ENCODE measurements at places on chromosomes 2 and 18.

- DNase-seq: no peak
Measured at GRCh38 chr2:27408601-27409320, 630 bp downstream of the PPM1G start.

DNA sequence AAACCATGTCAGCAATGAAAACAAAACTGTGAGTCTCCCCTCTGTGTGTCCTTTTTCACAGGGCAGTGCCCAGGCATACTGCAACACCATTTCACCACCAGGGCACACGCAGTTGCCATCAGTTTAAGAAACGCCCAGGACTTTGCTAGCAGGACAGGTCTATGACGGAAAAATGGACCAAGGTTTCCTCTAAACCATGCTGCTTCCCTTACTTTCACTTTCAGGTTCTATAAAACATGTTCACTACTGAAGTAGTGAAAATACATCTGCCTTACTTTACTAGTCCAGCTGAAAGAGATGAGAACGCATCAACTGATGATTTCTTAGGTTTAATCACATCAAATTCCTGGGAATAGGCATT is 110.5 kb downstream of the TCF4 start:
- DNase-seq: no peak

- no peak for DNase-seq
Measured at GRCh38 chr2:20390524-20391123, 40.0 kb upstream of the PUM2 start.

GRCh38 chr2:227386630-227387029 is 1.1 kb downstream of the SCYGR1 start:
- DNase-seq: no peak

- no peak for DNase-seq
Measured at GRCh38 chr2:69335311-69335710, 51.7 kb downstream of the GFPT1 start.

DNA sequence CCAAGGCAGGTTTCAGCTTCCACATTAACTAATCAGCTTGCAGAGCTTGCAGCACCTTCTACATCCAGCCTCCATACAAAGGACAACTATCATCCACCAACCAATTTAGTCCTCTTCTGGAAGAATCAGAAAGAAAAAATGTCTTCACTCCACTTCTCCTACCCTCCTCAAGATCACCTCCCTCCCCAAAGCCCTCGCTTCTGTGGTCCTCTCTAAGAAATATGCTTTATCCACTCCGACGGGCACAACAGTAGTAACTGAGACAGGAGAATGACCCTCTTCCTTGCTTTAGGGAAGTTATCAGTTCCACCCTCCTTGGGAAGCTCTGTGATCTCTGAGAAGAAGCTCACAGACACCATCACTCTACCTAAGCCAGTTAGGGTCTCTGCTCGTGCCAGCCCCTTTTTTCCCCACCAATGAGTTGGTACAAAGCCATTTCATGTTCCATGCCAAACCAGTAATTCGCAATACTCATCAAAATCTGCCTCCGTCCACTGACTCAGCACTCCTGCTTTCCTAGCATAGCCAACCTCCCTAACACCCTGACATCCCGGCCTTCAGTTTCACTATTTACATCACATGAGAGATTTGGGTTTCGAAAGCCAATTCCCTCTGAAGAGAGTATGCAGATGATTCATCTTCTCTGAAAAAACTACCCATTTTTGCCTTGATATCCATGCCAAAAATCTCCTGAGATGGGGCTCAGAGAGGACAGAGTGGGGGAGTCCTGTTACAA is 114.1 kb upstream of the PKDCC start:
- DNase-seq: no peak

DNA sequence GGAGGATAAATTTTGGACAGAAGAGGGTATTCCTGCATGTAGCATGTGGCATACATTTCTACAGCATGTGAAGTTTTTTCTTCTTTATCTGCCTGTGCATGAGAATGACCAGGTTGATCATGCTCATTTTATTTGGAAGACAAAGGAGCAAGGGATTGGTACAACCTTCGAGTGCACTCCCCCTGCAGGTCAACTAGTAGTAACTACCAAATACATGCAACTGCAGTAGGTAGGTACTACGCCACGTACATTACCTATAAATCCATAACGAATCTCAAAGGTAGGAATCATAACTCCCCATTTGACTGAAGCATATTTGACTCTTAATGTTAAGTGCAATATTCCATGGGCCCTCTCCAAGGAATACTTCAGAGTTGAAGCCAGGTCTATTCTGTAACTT is 763.9 kb downstream of the TSN start:
- no peak for DNase-seq

GRCh38 chr2:67318993-67319481 is 78.1 kb upstream of the ETAA1 start:
- no peak for DNase-seq

DNA sequence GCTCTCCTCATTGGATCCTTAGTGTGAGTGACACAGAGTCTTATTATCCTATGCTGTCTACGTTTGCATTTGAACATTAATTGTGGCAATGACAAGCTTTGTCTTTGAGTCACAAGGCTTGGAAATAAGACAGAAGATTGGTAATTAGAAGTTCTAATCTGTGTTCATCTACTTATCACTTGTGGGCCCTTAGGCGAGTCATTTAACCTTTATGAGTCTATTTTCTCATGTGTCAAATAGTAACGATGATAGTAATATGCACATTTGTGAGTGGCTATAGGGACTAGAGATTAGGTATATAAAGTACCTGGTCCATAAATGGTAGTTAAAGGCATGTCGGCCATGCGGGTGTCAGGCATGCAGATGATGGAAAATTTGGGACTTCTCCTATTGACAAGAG is 105.6 kb upstream of the NABP1 start:
- no peak for DNase-seq

GRCh38 chr2:138185827-138186226 is 221.6 kb downstream of the HNMT start:
- DNase-seq: no peak

DNA sequence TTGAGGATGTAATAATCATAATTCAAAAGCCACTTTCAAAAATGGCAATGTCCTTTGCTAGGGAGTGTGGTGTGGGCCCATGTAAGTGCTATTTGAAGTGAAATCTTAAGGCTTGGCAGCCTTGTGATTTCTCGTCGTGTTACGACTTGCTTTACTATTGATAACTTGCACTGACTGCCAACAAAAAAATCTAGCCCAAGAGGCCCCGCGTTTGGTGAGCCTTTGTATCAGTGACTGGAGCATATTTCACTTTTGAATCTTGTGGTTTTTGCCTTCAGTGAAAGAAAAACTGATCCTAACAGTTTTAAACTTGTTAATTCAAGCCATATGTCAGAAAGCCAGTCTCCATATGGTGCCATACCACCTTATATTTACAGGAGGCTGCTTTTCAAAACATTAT is 248.0 kb downstream of the TMEM182 start:
- DNase-seq: no peak

DNA sequence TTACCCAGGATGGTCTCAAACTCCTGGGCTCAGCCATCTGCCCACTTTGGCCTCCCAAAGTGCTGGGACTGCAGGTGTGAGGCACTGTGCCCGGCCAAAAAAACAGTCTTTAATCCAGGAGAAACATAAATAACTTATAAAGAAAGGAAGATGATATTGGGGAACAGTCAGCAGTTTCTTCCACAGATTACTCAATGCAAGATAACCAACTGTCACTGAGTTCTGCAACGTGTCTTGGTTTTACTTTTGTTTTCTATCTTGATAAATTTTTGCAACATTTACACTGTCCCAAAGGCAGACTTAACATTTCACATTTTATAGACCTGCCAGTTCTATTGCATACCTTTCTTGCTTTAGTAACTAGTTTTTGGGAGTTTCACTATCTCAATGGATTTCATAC is 71.1 kb downstream of the ANKRD44 start:
- no peak for DNase-seq

DNA sequence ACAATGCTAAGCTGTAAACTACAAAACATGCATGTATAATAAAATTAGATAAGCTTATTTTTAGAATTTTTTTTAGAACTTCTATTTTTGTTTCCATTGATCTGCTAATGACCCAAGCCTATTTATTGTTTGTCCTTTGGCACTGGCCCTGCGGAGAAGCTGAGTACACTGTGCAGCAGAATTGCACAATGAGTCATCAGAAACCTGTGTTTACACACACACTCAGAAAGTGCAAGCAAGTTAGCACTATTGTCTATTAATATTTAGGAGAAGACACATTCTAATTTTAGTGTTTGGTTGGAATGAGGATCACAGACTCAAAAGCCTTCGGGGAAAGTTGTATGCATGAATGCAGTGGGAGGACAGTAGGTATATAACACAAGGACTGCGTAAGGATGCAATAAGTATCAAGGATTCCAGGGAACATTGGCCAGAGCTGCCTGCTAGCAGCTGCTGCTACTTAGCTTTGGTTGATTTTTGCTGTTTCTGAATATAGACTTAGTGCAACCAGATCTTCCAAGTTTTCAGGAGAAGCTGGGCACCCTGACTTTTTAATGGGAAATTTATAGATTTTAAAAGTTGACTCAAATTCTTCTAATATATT is 128.2 kb downstream of the KCNH7 start:
- DNase-seq: no peak

- DNase-seq: no peak
Measured at GRCh38 chr18:69980982-69981804, 33.5 kb upstream of the CD226 start.

DNA sequence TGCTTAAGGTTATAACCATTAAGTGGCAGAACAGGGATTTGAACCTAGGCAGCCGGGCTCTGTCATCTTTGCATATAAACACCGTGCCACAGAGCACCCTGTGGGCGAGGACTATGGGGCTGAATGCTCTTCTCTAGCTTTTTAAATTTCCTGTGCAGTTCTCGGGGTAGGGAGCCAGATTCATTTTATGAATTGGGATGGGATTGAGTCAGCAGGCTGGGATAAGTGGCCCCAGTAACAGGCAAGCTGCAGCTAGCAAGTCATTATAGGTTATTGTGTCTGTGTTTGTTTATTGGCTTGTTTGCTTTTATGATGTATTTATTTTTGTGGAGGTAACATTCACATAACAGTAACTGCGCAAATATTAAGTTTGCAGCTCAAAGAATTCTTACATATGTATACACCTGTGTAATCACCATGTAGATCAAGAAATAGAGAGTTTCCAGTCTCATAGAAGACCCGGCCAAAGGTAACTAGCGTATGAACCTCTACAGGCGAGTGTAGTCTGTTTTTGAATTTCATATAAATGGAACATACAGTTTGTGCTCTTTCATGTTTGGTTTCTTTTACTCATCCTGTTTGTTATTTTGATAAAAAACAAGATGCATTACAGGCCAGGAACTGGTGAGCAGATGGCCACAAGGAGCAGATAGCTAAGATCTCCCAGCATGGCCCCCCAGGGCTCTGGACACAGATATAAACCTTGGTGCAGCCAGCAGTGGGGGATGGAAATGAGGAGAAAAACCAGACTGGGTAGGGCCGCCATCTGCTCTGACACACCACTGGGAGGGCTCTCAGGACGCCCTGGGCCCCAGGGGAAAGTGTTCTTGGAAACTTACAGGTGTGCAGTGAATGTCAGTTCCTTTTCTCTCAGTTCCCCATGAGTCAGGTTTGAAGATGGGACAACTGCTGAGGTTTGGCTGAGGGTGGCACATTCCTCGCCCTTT is 49.2 kb upstream of the GPR155 start:
- no peak for DNase-seq

GRCh38 chr2:134133622-134134312 is 120.1 kb upstream of the MGAT5 start:
- DNase-seq: no peak

GRCh38 chr2:143468341-143468888 is 339.2 kb downstream of the ARHGAP15 start:
- no peak for DNase-seq

GRCh38 chr18:67476585-67476984 is 39.9 kb downstream of the DSEL start:
- no peak for DNase-seq

GRCh38 chr2:64863097-64863820 is 125.9 kb upstream of the SLC1A4 start:
- DNase-seq: no peak

GRCh38 chr2:224379986-224380385 is 21.9 kb downstream of the FAM124B start:
- DNase-seq: no peak

DNA sequence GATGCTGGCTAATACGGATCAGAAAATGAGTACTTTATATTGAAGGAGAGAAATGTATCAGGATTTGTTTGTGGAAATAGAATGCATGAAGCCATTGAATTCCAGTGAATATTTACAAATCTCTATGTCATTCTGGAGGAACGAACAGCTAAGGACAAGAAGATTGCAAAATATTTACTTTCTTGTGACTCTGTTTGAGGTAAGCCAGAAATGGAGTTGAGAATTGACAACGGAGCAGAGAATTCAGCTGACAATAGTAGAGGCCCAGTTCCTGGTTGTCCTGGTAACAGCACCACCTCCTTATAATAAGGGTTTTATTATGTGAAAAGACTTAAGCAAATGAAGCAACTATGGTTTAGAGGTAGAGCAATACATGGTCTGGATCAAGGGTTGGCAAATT is 349.2 kb downstream of the ADCYAP1 start:
- DNase-seq: no peak

DNA sequence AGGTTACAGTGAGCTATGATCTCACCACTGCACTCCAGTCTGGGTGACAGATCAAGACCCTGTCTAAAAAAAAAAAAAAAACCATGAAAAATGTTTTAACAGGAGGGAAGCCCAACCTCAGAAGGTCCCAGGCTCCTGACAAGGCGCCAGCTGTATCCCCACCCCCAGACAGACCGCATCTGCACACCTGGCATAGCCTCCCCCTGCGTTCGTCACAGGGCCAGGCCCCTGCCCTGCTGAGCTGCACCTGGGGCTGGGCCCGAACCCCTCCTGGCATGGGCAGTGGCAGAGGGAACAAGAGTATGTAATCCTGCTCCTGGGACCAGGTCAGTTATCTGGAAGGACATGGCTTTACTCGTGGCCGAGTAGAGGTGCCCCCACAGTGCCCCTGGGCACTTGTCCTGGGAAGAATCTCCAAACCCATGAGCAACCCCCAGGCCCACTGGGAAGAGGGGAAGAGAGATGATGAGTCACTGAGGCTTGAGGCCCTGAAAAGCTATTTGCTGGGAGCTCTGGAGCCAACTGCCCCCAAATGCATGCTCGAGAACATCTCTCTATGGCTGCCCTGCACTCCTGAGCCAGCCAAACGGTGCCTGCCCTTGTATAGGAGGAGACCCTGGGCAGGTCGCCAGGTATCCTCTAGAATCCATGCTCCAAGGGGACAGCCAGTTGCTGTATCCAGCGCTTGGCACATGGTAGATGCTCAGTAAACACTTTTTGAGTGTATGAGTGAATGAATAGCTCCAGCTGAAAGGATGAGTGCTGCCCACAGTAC is 265.5 kb downstream of the ATAD2B start:
- DNase-seq: no peak

DNA sequence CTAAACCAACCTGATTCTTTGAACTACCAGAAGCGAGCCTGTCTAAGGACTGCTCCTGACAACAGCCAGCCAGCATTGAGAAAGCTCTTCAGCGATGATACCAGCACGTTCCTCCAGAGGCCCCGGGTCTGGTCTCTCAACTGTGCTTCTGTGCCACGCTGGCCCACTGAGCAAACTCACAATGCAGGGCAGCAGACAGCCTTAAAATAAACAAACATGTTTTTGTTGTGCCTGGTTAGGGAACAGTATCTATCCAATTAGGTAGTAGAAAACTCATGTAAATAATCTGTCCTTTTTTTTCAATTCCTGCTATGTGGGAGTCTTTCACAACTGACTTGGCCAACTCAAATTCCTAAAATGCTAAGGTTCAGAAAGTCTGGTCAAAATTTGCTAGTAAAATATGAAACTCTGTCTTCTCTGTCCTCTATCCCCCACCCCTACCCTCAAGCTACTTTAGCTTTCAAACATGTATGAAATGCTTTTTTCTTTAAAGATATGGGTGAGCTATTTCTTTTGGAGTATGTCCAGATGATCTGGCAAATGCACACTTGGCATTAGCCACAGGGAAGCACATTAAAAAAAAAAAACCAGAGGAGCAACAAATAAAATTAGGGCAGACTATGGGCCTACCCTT is 21.4 kb upstream of the EML4 start:
- DNase-seq: no peak

Data from activated CD8-positive, alpha-beta memory T cell treated with anti-CD3 and anti-CD28 coated beads, Interleukin-2, amount 50 U/mL, for 4 hours (primary cell).